ENCODE measurements at places on chromosomes 1 and 21. TPM values are rescaled to one million over a fixed set of nuclear protein-coding genes. Genes with fewer than 3 reads are reported as not detected.

The CELA2A gene
- not detected for total RNA-seq

The KLHDC9 gene
- 0.98 TPM for total RNA-seq

The PTPRF gene
- 212 TPM for total RNA-seq

The SIPA1L2 gene
- total RNA-seq, result 5.0 TPM

The KRTAP13-2 gene
- total RNA-seq, result not detected

The TSPAN1 gene
- total RNA-seq, result 0.73 TPM

The LCA5L gene
- total RNA-seq, result 2.2 TPM

The SAMD11 gene
- 1.9 TPM for total RNA-seq

All from smooth muscle cell of the pulmonary artery (primary cell).